WTC11 (cell line): ENCODE measurements at places on chromosomes 5 and 9. TPM values are rescaled to one million over a fixed set of nuclear protein-coding genes. Genes with fewer than 3 reads are reported as not detected.

Gene KIF12
- total RNA-seq = 3.0 to 4.0 TPM (median 3.1 TPM) in 3 replicates

Gene OTP
- total RNA-seq = not detected in 3 replicates

Gene EPB41L4B
- total RNA-seq = 20.0 to 21.8 TPM (median 21.7 TPM) in 3 replicates

Gene CTXN3
- not detected in 3 replicates for total RNA-seq

Gene FAM153A
- 1.7 to 6.0 TPM (median 5.2 TPM) in 3 replicates for total RNA-seq

Gene HBEGF
- 2.2 to 4.0 TPM (median 2.5 TPM) in 3 replicates for total RNA-seq

Gene ESM1
- not detected in 3 replicates for total RNA-seq

Gene SLC6A19
- total RNA-seq = 0.04 to 0.05 TPM in 2 of 3 replicates, not detected in the other

Gene NME5
- 0.74 to 0.89 TPM in 2 of 3 replicates, not detected in the other for total RNA-seq

Gene ZDHHC11
- 21.4 to 37.5 TPM (median 37.3 TPM) in 3 replicates for total RNA-seq

Gene STOM
- 29.6 to 32.9 TPM (median 30.1 TPM) in 3 replicates for total RNA-seq

Gene HSD17B3
- not detected in 3 replicates for total RNA-seq
